T1000 (cell line): ENCODE measurements at places on chromosomes 5 and 9.

- no peak for DNase-seq
Measured at GRCh38 chr5:169567079-169567478, 16.5 kb upstream of the SPDL1 start.

DNA sequence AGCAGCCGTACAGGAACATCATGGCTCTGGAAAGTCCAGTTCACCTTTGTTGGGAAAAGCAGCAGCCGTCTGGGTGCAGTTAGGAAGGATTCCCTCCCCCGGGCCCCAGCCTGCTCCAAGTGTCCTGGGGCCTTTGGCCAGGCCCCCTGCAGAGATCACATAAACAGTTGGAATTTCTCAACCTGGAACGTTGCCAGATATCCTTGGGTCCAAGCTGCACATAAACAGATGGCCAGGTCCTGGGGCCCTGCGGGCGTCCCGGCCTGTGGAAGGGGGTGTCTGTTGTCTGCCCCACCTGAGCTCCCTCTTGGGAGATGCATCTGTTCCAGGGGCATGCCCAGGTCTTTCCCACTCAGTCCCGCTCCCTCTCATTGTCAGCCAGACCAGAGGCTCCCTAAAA is 92.7 kb downstream of the COL5A1 start:
- no peak for DNase-seq

GRCh38 chr5:127909821-127910220 is 173.7 kb upstream of the SLC12A2 start:
- no peak for DNase-seq

DNA sequence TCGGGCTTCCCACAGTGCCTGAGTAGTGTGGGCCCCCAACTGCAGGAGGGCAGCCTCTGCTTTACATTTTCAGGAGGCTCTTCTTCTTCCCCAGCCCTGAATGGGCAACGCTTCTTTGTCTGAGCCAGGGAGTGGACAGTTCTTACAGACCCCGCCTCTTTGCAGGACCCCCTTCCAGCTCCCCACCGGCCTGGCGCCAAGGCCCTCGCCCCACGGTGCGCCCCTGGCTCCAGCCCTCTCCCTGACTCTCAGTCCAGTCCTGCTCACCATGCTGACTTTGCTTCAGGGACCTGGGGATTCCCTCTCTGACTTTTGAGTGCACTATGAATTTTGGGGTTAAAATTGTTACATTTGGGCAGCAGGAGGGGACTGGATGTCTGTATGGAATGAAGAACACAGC is 123.8 kb downstream of the HSD17B3 start:
- no peak for DNase-seq

- DNase-seq: no peak
Measured at GRCh38 chr9:107067739-107068416, 204.9 kb downstream of the ZNF462 start.

GRCh38 chr9:84478996-84479395 is 138.4 kb upstream of the SLC28A3 start:
- no peak for DNase-seq

DNA sequence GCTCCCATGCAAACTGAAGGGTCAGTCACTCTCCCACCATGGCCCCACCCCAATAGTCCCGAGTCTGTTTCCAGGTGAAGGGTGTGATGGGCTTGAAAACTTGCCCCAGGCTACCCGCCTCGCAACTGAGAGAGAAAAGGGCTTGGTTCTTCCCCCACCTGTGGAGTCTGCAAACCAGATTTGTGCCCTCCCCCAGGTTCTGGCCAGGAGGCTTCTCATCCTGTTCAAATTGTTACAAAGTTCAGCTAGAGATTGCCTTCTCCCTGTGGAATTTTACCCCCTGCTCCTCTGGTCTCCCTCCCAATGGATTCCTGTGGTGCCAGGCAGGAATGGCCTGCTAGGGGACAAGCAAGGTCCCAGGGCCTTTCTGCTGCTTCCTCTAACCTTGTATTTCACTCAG is 93.1 kb upstream of the ACO1 start:
- no peak for DNase-seq
